ENCODE measurements at places on chromosomes 6 and 20.

GRCh38 chr6:37459981-37460800 is 27.2 kb downstream of the CMTR1 start:
- no peak for DNase-seq

DNA sequence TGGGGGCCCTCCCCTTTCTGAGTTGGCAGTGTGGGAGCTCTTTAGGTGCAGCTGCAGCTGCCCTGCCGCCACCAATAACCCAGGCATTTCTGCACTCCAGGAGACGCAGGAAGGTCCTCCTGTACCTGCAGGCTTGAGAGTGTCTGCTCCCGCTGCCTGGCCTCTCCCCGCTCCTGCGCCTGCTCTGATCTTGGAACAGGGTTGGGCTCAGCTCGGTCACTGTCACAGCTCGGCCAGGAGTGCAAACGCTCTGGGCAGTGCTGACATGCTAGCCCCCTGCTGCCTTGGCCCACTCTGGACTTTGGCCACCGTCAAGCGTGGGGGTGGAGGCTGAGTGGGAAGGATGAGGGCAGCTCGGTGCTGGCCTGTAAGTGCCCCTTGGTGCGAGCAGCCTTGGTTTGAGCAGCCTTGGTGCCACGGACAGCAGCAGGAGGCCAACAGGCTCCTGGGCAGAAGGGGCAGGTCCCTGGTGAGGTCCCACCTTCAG is 738.1 kb upstream of the GJE1 start:
- no peak for DNase-seq

- DNase-seq, result no peak
Observed at GRCh38 chr20:51034988-51035656, 12.2 kb upstream of the KCNG1 start.

GRCh38 chr6:141346535-141346934 is 786.2 kb upstream of the GJE1 start:
- no peak for DNase-seq

DNA sequence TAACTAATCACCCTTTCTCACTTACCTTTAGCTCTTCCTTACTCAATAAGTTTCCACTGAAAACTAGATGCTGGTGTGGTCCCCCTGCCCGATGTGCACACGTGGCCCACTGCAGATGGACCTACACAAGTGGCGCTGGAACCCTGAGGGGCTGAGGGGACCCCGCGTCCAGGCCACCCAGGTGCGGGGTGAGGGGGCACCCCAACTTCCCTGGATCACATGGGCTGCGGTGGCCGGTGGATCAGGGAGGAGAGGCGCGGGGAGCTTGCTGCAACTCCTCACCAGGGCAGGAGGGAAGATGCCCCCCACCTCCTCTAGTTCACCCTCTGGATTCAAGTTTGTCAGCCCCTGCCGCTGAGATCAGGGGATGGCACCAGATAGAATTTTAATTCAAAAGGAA is 12.5 kb upstream of the HLA-DOA start:
- DNase-seq, result no peak

- DNase-seq, result no peak
Observed at GRCh38 chr20:52382933-52383332, 191.4 kb upstream of the ZFP64 start.

- no peak for DNase-seq
Observed at GRCh38 chr6:130314271-130314670, 51.5 kb upstream of the TMEM200A start.

- no peak for DNase-seq
Observed at GRCh38 chr6:15280028-15280427, 34.2 kb downstream of the JARID2 start.

DNA sequence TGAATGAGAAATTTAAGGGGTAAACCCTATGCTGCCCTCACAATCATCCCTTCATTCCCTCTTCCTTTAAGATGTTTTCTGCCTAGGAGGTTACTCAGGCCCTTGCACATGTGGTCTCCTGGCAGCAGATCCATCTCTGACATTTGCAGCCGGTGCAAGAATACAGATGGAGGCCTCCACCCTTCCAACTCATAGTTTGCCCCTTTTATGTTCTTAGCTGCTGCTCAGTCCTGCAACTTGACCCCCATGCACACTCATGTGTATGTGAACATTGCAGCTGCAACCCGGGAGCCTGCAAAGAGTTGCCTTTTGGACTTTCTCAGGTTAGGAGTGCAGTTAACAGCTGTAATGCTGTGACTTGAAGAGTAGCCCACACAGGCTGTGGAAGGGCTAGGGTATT is 131.9 kb upstream of the SGK1 start:
- DNase-seq, result no peak

DNA sequence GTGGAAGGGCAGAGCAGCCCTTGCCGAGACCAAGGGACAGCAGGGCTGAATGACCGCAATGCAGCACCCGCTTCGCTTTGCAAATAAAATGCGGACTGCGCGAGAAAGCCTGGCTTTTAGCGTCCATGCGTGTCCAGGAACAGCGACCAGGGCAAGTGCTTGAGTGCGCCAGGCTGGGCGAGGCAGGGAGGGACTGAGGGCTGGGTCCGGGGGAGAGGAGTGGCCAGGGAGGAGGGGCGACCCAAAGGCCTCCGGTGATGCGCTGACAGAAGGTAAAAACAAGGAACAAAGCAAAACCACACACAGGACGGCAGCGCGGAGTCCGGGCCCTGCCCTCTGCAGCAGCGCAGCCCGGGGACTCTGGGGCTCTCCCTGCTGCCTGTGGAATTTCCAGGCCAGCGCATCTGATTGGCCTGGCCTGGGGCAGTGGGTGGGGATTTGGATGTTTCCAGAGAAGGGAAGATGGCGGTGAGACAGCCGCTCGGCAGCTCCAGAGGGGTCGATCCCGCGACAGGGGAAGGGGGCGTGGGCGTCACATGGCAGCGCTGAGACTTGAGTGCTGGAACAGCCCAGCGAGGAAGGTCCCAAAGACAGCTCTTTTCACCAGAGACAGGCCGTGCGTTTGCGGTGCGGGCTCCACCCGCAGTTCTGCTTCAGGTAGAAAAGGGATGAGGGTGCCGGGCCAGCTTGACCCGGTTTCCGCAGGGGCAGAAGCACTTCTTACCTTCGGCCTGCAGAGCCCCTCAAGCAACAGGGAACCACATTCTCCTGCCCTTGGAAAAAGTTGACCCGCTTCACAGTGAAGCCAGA is 51.8 kb downstream of the SSR1 start:
- DNase-seq, result peak; percentile 70

DNA sequence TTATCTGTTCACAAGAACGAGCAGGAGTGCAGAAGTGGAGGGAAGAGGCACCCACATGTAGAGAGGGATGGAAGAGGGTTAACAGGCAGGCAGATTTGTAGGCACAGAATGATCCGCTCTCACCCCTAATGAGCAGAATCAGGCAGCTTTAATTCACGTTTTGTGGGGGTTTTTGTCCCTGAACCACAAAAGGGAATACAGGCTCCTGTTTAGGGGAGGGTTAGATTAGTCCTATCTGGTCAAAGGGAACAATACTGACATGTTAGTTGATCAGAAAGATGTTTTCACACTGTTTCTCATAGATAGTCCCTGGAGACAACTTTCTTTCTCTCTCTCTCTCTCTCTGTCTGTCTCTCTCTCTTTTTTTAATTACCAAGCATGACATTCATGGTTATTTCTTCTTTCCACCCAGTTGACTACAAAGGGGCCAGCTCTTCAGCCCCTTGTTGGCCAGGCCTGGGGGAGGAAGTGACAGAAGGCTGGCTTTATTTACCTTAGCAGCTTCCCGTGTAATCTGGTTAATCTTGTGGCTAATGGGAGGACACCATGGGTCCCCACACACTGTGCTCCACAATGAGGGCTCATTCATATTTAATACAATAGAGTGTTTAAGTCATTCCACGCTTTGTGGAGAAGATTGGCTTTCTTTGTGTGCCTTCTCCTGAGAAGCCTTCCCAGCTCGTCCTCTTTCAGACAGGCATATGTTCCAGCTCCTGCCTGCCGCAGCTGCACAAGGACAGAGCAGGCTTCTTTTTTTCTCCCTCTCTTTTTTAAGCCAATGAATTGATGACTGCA is 958.8 kb downstream of the TFAP2A start:
- DNase-seq, result no peak

DNA sequence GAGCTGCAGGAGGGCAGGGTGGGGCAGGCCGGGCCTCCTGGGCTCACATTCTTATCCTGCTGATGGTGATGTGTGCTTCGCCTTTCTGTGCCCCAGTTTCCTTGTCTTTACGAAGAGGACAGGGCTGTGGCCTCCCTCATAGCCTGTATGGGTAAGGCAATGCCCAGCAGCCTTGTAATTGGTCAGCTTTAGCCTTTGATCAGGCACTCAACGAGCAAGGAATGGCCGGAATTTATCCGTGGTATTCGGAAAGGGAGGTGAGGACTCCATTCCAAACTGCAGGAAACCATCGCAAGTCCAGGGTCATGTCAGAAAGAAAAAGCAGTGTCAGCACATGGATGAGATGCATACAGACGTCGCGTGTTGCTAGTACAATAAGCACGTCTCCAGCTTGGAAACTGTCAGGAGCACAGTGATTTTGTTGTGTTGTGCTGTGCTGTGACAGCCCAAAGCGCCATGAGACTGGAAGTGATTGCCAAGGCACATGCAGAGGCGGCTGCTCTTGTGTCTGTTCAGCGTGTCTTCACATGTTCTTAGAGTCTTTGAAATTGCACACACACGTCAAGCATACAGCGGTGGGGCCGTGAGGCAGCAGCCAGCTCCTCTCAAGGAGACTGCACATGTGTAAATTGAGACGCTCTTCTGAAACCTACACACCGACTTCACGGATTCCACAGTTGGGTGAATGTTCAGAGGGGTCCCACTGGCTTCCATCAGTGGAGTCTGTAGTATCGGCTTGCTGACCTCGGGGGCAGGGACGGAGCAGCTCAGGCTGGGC is 6.2 kb downstream of the SS18L1 start:
- peak; percentile 68 for DNase-seq

DNA sequence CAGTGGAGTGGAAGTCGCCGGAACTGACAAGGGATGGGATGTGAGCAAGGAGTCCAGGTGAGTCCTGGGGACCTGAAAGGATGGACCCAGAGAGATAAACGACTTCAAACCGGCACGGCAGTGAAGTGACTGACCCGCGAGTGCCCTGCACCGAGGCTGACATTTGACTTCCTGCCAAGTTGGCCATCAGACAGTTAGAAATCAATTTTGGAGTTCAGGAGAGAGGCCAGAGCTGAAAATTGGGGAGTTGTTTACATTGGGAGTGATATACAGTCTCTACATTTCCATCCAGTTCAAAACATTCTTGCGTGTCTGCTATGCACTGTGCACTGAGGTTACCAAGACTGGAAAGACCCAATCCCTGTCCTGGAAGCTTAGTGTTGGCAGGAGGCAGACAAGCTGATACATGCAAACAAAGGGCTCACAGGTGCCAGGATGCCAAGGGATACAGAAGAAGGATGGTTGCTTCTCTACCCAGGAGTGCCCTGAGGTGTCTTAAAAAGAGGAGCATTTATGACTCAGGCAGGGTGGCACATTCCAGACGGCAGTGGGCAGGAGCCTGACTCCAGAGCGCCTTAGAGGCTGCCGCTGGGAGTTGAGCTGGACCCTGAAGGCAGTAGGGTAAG is 186.6 kb downstream of the MTHFD1L start:
- peak; percentile 85 for DNase-seq

DNA sequence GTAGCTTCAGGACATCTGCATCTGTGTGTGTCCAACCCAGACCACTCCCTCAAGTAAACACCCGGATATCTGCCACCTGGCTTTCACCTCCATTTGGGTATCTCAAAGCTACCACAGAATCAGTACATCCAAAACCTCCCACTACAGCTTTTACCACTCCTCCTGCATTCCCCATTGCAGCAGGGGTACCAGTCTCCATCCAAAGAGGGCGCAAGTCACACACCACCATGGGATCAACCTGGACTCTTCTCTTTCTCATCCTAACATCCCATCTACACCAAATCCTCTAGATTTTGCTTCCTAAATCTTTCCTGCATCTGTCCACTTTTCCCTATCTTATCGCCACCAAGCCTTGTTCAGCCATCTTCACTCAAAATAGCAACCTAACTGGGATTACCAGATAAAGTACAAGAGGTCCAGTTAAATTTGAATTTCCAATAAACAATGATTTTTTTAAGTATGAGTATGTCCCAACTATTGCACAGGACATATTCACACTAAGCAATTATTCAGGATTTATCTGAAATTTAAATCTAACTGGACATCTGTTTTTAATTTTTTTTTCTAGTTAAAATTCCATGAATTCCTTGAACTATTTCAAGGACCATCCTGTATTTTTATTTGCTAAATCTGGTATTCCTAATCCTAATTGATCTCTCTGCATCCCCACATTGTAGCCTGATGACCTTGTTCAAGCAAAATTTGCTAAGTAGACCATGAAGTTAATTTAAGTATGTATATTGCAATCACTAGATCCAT is 164.3 kb upstream of the MLN start:
- no peak for DNase-seq

DNA sequence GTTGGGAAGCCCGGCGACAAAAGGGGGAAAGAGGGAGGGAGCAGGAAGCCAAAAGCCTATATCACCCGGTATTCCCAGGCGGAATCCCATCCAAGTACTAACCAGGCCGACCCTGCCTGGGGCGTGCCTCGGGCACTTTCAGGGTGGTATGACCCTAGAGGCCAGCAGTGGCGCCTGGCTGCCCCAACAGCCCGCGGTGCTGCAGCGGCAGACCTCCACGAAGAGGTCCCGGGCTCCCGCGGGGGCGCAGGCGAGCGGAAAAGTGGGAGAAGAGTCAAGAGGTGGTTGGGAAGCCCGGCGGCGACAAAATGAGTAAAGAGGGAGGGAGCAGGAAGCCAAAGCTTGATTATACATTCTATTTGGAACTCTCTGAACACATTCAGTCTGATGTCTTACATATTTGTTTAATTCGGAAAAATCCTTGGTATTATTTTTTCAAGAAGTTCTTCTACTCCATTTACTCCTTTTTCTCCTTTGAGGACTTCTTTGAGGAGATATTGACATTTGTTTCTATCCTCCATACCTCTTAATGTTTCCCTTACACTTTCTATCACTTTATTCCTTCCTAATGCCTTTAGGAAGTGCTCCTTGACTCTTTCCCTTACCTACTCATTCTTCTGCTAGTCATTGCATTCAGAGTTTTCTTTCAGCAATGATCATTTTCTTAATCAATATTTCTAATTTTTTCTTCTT is 11.5 kb downstream of the TREML4 start:
- no peak for DNase-seq

DNA sequence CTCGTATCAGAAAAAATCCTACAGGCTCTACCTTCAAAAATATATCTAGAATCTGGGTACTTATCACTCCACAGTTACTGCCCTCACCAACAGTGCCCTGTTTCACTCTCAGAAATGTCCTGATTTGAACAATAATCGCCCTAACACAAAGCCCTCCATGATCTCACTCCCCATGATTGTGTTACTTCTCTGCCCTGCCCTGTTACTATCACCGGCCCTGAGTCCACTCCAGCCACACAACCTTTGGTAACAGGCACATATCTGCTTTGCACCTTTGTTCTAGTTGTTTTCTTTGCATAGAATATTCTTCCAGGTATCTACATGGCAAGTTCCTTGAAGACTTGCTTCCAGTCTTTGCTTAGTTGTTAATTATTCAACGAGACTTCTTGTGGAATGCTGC is 142.0 kb downstream of the ARHGAP18 start:
- no peak for DNase-seq

GRCh38 chr6:110055387-110055735 is 77.2 kb downstream of the GPR6 start:
- DNase-seq, result no peak

- no peak for DNase-seq
Observed at GRCh38 chr20:12504779-12505178, 504.0 kb upstream of the SPTLC3 start.

GRCh38 chr6:53240761-53241160 is 92.1 kb upstream of the GCM1 start:
- DNase-seq, result no peak

All from epithelial cell of prostate (primary cell).